Heart right ventricle (tissue), 16 donors: ENCODE measurements at places on chromosomes 5 and 9. TPM values are rescaled to one million over a fixed set of nuclear protein-coding genes. Genes with fewer than 3 reads are reported as not detected.

Gene CARD6
- 3.3 TPM for polyA plus RNA-seq

Gene OR1J2
- not detected for polyA plus RNA-seq

Gene OR1L6
- not detected for polyA plus RNA-seq

Gene SLC22A4
- polyA plus RNA-seq, result 0.51 TPM

Gene ARL10
- 12.3 TPM for polyA plus RNA-seq

Gene SPATA31A3
- not detected for polyA plus RNA-seq

Gene PCDHGA5
- polyA plus RNA-seq, result 0.59 TPM

Gene HARS1
- 52.7 TPM for polyA plus RNA-seq

Gene SNX30
- polyA plus RNA-seq, result 0.88 TPM

Gene TMEM215
- polyA plus RNA-seq, result not detected

Gene PTGES2
- polyA plus RNA-seq, result 132 TPM

Gene PCDHGB3
- 5.1 TPM for polyA plus RNA-seq

Gene PCSK5
- 1.8 TPM for polyA plus RNA-seq

Gene INSL6
- polyA plus RNA-seq, result not detected

Gene GLRA1
- polyA plus RNA-seq, result not detected

Gene MSMP
- polyA plus RNA-seq, result not detected

DNA sequence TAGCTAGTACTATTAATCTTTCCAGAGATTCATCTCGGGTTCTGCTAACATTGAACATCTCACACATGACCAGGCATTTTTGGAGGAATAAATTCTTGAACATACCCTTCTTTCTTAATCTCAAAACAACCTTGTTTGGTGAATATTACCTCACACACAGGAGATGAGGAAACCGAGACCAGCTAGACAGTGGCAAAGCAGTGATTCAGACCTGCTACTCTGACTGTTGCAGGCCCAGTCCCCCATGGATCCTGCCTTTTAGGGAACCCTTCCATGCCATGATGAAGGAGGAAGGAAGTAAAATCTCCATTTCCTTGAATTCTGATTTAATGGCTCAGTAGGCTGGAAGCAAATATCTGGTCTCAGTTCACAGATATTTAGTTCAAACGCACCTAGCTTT, 2.6 kb downstream of the PCSK5 start:
- no peak for DNase-seq

GRCh38 chr5:138960145-138960692, 85.1 kb upstream of the LRRTM2 start:
- DNase-seq, result no peak

GRCh38 chr9:134188386-134189144, 24.2 kb upstream of the RNU6ATAC start:
- no peak for DNase-seq

- no peak for DNase-seq
Measured at GRCh38 chr5:43256261-43256966, 56.8 kb downstream of the HMGCS1 start.

DNA sequence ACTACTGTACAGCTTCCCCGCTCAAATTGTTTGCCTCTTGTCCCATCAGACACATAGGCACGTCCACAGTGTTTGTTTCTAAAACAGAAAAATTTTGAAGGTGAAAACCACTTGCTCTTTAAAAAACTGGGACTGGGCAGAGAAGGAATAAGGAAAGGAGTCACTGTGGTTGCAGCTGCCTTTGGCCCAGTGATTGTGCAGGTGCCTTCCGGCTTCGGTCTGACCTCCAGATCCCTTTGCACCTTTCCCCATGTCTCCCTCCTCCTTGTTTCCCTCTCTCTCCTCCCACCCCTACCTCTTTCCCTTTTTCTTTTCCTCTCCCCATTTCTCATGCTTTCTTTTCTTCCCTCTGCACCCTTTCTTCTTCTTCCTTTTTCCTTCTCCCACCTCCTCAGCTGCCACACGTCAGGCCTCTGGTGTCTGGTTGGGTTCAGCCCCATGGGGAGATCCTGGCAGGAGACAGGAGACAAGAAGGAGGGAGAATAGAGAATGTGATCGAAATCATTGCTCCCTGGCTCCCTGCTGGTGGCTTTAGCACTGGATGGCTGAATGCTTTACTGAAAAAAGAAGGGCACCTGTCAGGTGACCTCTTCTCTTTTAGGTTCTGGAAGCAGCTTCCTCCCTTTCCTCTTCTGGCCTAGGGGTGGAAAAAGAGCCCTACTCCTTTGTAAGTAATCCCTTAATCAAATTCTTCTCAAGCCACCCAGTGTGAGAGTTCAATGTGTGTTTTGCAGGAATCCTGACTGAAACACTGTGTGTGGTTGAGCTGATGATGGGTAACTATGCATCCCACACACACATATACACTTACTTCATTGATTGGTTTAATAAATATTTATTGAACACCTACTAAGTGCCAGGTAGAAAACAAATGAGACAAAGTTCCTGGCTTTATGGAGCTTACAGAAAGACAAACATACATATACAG, 267.3 kb downstream of the MAST4 start:
- DNase-seq, result no peak

DNA sequence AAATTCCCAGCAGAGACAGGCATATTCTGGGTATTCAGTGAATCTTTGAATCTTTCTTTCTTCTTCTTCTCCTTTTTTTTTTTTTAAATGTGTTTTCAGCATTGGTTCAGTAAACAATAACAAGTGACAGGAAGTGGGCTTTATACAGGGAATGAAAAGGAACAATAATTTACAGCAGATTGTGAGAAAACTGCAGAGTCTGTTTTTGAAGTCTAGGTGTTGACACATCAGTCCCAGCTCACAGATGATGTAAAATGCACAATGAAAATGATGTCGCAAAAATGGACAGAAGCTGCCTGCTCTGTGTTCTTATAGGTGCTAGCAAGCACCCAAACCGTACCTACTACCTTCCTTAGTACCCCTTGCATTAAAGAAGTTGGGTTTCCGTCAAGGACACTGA, 38.8 kb downstream of the TNC start:
- no peak for DNase-seq

- no peak for DNase-seq
Measured at GRCh38 chr9:20611691-20612287, 10.5 kb downstream of the MLLT3 start.

DNA sequence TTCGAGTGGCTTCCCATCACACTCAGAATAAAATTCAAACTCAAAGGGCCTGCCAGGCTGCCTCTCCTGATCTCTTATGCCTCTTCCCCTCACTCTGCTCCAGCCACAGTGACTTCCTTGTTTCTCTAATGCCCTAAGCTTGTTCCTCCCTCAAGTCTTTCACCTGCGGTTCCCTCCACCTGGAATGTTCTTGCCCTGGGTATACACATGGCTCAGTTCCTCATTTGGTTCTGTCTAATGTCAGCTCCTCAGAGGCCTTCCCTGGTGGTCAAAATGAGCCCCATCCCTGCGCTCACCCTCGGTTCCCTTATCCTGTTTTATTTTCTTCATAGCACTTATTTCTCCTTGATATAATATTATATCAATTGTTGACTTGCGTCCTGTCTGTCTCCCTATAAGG, 12.7 kb upstream of the CYSTM1 start:
- no peak for DNase-seq

GRCh38 chr9:33114746-33115145, 38.3 kb upstream of the SMU1 start:
- DNase-seq, result no peak

DNA sequence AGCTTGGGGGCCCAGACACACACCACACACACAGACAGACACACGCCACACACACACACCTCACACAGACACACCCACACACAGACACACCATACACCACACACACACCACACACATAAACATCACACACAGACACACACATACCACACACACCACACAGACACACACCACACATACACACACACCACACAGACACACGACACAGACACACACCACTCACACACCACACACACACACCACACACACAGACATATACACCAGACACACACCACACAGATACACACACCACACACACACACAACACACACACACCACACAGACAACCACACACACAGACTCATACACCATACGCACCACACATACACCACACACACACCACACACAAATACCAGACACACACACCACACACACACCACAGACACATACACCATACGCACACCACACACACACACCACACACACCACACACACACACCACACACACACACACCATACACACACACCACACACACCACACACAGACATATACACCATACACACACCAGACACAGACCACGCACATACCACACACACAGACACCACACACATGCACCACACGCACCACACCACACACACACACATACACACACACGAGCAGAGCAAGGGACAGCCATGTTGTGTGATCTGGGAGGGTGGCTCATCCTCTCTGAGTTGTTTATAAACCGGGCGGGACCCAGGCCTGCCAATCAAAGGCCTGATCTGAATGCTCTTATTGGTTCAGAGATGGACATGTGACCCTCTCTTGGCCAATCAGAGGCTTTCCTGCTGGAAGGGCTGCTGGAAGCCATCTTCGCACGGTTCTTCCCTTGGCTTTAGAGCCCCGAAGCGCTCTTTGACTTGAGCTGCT, 148.3 kb downstream of the GAPVD1 start:
- DNase-seq, result no peak

DNA sequence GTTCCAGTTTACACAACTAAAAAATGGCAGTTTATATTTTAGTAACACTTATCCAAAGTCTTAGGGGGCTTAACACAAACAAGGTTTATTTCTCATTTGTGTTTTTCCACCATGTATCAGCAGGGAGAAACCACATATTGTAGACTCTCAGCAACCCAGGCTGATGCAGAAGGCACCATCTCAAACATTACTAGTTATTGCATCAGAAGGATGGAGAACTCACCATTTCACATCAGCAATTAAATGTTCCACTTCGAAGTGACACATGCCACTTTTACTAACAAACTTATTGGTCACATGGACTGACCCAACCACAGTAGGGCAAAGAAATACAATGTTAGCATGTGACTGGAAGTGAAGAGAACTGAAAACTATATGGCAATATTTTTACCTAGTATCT, 22.5 kb upstream of the SMC2 start:
- no peak for DNase-seq

DNA sequence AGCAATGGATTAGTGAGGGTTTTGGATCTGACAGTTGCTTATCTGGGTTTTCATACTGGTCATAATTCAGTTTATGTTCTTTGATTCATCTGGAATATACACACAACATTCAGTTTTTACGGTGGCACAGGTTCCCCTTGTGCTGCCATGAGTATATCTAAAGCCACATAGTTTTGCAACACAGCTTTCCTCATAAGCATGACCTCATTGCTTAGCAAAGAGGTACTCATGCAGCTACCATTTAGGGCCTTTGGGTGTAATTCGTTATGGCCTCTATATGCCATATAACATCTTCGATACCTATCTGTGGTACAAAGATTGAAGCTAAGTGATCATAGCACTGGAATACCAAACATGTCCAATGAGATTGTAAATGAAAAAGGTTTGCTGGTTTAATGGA, 2.9 kb upstream of the RBM22 start:
- no peak for DNase-seq

- no peak for DNase-seq
Measured at GRCh38 chr5:57085306-57086081, 88.4 kb upstream of the GPBP1 start.

DNA sequence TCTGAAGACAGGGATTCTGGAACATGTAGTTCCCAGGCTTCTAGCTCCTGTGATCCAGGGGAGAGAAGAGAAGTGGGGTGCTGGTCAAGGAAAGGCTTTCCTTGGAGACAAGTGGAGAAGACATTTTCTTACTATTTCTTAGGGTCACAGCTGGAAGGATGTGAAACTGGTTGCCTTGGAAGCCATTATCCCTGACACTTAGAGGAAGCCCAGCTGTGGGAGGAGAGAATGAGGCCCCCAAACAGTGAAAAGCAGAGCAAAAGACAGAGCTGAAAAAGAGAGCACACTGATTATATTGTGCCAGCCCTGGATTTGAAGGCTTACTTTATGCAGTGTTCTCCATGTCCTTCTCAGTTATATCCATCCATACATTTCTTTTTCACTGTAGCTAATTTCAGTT, 17.5 kb upstream of the SHB start:
- DNase-seq, result no peak

- no peak for DNase-seq
Measured at GRCh38 chr9:135108831-135109510, 21.5 kb downstream of the OLFM1 start.

- no peak for DNase-seq
Measured at GRCh38 chr5:88396751-88397281, 128.2 kb upstream of the TMEM161B start.

DNA sequence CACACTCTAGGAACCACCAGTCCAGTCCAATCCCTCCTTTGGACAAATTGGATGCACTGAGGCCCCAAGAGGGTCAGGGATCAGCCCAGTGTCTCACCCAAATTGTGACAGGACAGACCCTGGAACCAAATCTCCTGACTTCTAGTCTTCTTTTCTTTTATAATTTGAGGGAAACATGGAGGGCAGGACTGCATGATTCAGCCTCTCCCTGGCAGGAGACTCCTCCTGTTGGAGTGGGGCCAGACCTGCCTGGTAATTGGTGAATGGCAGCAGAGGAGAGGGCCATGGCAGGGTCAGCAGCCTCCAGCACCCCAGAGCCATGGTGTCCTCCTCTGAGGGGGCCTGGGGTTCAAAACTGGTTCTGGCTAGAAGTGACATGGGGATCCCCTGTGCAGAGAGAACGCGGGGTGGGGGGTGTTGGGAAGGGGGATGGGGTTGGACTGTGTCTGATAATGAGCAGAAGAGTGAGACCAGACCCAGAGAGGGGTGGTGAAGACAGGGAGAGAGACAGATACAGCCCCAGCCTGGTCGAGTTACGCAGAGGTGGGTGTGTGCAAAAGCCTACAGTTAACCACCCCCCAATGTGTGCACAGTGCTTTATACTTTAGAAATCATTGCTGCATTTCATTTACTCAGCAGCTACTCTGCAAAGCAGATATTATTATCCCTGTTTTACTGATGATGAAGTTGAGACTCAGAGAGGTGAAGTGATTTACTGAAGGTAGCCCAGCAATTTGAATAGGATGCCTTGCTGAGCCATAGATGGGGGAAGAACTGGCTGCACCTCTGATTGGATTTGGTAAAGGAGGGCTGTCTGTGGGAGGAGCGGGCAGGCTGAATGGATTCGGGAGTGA, 3.8 kb upstream of the SYNPO start:
- DNase-seq, result no peak

- DNase-seq, result no peak
Measured at GRCh38 chr5:133780619-133781280, 168.4 kb upstream of the FSTL4 start.

GRCh38 chr5:134122530-134122929, 8.0 kb downstream of the TCF7 start:
- DNase-seq, result no peak

DNA sequence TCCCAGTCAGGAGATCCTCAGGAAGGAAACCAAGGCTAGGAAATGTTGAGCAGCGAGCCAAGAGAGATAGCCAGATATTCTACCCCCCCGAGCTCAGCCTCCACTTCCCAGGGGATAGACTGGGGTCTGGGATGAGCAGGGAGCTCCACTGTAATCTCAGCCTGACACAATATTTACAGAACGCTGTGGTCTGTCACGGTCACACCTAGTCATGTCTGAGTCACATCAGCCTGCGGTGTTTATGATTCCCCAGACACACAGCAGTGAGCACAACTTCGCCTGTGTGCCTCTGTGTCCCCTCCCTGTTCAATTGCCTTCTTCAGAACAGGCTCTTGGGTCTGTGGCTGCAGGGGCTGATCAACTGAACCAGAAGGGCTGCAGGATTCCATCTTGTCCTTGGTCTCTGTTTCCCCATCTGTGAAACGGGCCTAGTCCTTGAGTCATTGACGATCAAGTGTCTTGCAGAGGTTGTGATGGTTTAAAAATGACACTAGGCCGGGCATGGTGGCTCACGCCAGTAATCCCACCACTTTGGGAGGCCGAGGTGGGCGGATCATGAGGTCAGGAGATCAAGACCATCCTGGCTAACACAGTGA, 8.6 kb upstream of the PRRX2 start:
- DNase-seq, result no peak

GRCh38 chr5:54117957-54118356, 192.4 kb downstream of the ARL15 start:
- no peak for DNase-seq
